ENCODE measurements at places on chromosomes 4 and X. TPM values are rescaled to one million over a fixed set of nuclear protein-coding genes. Genes with fewer than 3 reads are reported as not detected.

DNA sequence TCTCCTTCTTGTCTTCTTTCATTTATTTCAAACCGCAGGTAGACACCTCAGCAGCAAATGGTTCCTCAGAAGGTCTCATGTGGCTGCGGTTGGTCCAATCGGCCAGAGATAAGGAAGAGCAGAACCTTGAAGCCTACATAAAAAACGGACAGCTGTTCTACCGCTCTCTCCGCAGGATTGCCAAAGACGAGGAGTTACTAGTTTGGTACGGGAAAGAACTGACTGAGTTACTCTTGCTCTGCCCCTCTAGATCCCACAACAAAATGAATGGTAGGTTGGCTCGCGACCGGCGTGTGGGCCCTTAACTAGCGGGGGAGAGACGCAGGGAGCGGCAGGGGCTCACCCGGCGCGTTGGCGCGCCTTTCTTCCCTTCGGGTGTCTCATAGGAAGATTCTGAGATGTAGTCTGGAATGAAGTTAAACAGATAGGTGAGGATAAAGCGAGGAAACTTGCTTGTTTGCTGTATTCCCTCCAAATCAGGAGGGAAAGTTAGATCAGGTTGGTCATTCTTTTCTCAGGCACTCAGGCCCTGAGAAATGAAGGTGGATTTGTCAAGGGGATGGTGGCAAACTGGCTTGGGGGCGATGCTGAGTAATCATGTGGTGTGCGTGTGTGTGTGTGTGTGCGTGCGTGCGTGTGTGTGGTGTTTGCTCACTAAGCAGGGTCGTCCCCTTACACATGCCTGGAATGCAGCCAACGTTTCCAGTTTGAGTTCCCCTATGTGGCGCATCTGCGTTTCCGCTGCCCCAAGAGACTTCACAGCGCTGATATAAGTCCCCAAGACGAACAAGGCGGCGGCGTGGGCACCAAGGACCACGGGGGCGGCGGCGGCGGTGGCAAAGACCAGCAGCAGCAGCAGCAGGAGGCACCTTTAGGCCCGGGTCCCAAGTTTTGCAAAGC is 4.2 kb downstream of the PRDM8 start:
- peaks cover 49% of the 10 kb centered on the region for H3K27me3 ChIP-seq
- DNase-seq: no peak
- no peaks in the 10 kb centered on the region for H3K36me3 ChIP-seq
- H3K4me1 ChIP-seq: peaks cover 39% of the 10 kb centered on the region
- peak overlapping the region; percentile 76 for H3K4me3 ChIP-seq

LRIT3 gene
- 0.17 TPM for total RNA-seq

MAGEB18 gene
- not detected for total RNA-seq

DNA sequence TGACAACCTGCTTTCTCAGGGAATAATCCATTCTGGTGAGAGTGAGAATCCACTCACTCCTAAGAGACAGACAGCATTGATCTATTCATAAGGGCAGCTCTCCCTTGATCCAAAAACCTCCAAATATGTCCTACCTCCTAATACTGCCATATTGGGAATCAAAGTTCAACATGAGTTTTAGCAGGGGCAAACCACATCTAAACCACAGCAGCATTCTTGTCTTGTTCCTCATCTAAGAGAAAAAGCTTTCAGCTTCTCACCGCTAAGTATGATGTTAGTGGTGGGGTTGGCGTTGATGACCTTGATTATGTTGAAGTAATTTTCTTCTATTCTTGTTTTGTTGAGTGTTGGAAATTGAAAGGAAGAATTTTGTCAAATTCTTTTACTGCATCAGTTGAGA is 69.6 kb downstream of the SERTM2 start:
- no peak overlapping the region for H3K27ac ChIP-seq
- no peak for DNase-seq
- no peaks in the 10 kb centered on the region for H3K27me3 ChIP-seq

TCEAL9 gene
- total RNA-seq: 70.4 TPM

DNA sequence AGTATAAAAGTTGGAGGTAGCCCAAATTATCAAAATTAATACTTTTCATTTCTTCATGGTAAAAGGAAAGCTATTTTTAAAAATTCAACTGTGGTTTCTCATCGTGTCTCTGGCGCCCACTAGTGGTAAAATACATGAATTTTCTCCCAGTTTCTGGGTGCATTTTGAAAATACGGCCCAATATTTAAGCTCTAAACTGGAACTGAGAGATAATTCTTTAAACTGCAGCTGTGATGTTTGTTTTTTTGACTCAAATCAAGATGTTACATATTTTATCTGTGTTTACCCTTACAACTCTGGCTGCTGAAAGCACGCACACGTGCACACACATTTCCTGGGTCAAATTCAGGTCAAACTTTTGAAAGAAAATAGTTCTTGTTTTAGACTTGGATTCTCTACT is 123.9 kb upstream of the ACSL4 start:
- H3K27ac ChIP-seq: no peak overlapping the region
- no peaks in the 10 kb centered on the region for H3K36me3 ChIP-seq
- H3K27me3 ChIP-seq: no peaks in the 10 kb centered on the region
- H3K4me3 ChIP-seq: no peak overlapping the region
- DNase-seq: no peak

DNA sequence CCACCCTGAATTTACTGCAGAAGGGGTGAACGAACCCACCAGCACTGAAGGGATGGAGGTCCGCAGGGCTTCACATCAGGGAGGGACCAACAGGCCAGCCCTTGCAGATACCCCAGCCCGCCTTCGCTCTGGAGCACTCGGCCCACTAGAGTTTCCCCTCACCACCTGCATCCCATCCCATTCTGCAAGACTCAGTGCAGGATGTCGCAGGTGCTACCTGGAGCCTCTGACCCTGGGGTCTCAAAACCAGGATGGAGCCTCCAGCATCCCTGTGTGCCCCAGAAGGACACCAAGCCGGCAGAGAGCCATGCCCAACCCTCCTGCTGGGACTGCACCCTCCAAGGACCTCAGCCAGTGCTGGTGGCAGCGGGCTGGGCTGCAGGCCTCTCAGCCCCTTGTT is 57.6 kb upstream of the ADRA2C start:
- no peak overlapping the region for H3K27ac ChIP-seq
- peak; percentile 67 for DNase-seq
- no peaks in the 10 kb centered on the region for H3K4me1 ChIP-seq
- no peaks in the 10 kb centered on the region for H3K36me3 ChIP-seq

DMRTC1B gene
- not detected for total RNA-seq

EDNRA gene
- total RNA-seq: 6.7 TPM

DNA sequence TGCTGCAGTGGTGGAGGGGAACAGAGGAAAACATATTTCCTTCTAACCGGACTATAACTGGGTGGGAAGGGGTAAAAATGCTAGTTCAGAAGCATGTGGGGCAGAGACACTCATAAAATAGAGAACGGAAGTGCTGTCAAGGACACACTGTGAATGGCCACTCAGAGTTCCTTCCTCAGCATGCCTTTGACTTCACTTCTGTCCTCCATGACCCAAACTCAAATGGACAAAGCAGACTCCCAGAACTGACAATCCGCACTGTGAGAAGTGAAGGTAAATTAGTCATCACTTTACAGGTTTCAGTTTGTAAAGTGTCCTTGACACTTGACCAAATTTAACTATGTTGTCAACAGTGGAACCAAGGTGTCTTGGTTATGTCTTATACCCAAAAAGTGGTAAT is 30.2 kb upstream of the ELF2 start:
- no peaks in the 10 kb centered on the region for H3K4me1 ChIP-seq
- no peaks in the 10 kb centered on the region for H3K36me3 ChIP-seq

EDA2R gene
- 1.5 TPM for total RNA-seq

GRCh38 chr4:188127214-188127874 is 11.9 kb upstream of the TRIML1 start:
- no peak for DNase-seq
- no peak overlapping the region for H3K4me3 ChIP-seq
- no peak overlapping the region for H3K27ac ChIP-seq
- no peaks in the 10 kb centered on the region for H3K36me3 ChIP-seq

DNA sequence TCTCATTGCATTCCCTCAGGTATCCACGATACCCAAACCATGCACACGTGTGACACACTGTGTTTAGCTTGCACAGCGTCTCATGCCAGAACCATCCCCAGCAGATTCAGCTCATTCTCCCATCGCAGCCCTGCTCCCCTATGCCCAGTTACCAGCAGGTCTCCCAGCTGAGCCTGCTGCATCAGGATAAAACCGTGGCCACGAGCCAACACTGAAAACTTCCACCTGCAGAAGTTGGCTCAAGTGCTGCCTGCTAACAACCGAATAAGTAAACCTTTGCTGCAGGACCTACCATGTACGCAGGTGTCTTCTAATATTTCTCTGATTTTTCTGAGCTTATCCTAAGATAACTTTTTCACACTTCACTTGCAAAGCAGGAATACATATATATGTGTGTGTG is 120.4 kb upstream of the STS start:
- H3K27me3 ChIP-seq: no peaks in the 10 kb centered on the region
- H3K27ac ChIP-seq: no peak overlapping the region
- no peaks in the 10 kb centered on the region for H3K4me1 ChIP-seq
- no peak for DNase-seq

DNA sequence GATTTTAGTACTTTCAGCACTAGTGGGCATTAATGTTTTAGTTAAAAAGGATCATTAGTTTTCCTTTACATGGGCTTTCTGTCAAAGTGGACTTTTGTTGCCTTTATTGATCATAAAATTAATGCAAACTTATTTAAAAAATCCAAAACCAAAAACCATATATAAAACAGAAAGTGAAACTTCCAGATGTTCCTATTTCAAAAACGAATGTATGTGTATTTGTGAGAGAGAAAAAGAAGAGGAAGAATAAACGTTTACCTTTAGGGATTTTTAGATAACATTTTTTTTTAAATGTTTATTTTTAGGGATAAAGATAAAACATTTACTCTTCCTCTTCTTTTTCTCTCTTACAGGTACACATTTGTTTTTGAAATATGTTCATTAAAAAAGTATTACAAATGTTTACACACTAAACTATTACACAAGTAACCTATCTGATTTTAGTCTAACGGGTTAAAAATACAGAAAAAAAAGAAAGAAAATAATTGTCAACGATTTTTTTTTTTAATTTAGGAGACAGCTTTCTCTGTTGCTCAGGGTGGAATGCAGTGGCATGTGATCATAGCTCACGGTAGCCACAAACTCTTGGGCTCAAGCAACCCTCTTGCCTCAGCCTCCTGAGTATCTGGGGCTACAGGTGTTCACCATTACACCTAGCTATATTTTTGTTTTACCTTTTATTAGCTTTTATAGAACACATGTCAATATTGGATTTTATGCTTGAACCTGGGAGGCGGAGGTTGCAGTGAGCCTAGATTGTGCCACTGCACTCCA is 16.8 kb upstream of the COX18 start:
- H3K36me3 ChIP-seq: no peaks in the 10 kb centered on the region
- peak overlapping the region; percentile 42 for H3K27ac ChIP-seq
- H3K4me1 ChIP-seq: peaks cover 8% of the 10 kb centered on the region
- DNase-seq: no peak

SUPT20HL1 gene
- not detected for total RNA-seq

- no peak for DNase-seq
- no peak overlapping the region for H3K27ac ChIP-seq
- no peaks in the 10 kb centered on the region for H3K27me3 ChIP-seq
- H3K36me3 ChIP-seq: no peaks in the 10 kb centered on the region
Observed at GRCh38 chr4:54924891-54925290, 200.5 kb downstream of the KDR start.

DNA sequence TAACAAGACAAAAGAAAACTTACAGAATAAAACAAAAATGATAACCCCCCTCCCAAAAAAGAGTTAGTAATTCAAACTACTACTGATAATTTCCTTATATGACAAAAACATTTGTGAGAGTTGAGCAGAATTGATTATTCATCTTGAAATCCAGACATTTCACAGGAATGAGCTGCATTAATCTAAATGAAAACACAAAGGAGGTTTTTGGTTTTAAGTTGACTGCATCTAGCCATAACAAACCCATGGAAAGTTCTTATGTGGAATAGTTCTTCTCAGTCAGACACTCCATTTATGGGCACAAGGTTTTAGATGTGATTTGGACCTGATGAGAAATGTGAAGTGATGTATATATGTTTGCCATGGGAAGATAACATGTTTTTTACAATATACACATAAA is 95.4 kb downstream of the VCX2 start:
- H3K36me3 ChIP-seq: no peaks in the 10 kb centered on the region
- H3K4me3 ChIP-seq: no peak overlapping the region
- no peak overlapping the region for H3K27ac ChIP-seq
- H3K4me1 ChIP-seq: no peaks in the 10 kb centered on the region
- no peak for DNase-seq
- no peaks in the 10 kb centered on the region for H3K27me3 ChIP-seq

ANK2 gene
- total RNA-seq: 66.5 TPM

DNA sequence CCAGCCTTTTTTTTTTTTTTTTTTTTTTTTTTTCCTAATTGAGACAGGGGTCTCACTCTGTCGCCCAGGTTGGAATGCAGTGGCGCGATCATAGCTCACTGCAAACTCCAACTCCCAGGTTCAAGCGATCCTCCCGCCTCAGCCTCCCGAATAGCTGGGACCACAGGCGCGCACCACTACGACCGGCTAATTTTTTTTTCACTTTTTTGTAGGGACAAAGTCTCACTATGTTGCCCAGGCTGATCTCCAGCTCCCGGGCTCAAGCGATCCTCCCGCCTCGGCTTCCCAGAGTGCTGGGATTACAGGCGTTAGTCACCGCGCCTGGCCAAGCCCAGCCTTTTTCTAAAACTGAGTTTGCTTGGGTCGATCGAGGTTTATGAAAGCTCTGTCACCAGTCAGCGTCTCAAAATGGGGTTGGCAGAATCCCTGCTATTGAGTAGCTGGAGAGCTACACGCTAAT is 1.3 kb upstream of the OTUD5 start:
- peak overlapping the region; percentile 98 for H3K27ac ChIP-seq
- H3K27me3 ChIP-seq: no peaks in the 10 kb centered on the region
- DNase-seq: peak; percentile 83
- H3K4me1 ChIP-seq: peaks cover 13% of the 10 kb centered on the region
- no peaks in the 10 kb centered on the region for H3K36me3 ChIP-seq

GRCh38 chrX:44705817-44706551 is 137.8 kb upstream of the DUSP21 start:
- no peak overlapping the region for H3K4me3 ChIP-seq
- H3K36me3 ChIP-seq: no peaks in the 10 kb centered on the region
- no peaks in the 10 kb centered on the region for H3K4me1 ChIP-seq

GNRHR gene
- total RNA-seq: not detected

DNA sequence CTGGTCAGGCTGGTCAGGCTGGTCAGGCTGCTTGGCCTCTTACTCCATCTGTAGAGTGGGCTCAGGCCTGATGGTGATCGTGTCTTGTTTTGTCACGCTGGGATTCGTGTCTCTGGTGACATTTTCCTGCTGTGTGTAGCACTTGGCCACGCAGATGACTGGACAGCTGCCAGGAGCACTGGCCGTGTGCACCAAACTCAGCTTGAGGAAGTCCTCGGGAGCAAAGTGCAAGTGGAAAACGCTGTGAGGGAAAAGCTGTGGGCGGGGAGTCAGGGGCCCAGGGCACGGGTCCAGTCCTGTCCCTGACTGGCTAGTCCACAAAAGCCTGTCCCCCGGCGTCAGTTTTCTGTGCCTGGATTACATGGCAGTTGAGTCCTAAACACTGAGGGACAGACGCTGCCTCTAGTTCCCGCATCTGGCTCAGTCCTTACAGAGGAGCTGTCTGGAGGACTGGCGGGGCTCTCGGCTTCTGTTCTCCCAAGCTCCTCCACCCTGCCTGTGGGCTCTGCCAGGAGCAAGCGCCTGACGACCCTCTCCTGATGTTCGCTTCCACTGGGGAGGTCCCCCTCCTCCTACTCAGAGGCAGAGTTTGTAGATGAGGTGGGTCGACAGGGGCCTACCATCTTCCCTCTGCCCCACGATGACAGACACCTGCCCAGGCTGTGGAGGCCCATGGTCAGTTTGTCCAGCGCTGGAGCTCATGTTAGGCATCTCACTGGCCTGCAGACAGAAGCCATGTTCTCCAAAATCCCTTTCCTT is 35.9 kb upstream of the GRPEL1 start:
- no peaks in the 10 kb centered on the region for H3K36me3 ChIP-seq
- H3K27me3 ChIP-seq: no peaks in the 10 kb centered on the region
- peak; percentile 89 for DNase-seq
- peaks cover 27% of the 10 kb centered on the region for H3K4me1 ChIP-seq
